ENCODE measurements at places on chromosomes 1 and 21.

GRCh38 chr1:30368651-30369240, 354.6 kb downstream of the MATN1 start:
- no peak for DNase-seq

DNA sequence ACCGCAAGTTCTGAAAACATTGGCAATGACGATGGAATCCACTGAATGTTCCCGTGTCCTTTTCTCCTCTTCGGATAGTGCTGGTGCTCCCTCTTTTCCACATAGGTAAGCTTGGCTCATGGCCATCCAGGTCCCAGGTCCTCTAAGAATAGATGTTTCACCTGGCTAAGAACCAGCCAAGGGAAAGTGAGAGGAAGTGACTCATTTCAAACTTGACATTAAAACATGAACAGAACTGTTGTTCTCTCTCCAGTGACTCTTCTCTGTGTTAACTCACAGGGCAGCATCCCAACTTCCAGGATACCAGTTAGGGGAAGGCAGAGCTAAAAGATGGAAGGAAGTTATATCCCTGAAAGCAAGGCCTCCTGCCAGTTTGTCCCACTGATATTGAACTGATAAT, 493.8 kb upstream of the CHRM3 start:
- DNase-seq = no peak

DNA sequence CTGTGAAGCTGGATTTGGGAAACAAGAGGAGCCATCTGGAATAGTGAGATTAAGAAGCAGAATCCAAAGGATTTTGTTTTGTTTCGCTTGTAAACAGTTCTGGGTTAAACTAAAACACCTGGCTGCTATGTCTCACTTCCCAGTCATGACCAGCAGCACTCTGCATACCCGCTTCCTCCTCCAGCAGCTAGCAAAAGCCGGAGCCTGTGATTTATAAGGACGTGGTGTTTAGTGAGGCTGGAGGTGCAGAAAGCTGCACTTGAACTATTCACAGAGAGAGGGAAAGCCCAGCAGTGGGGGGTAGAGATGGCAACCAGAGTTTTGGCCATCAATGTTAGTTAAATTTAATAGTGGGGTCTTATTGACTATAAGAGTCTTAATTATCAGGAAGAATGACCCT, 240.2 kb downstream of the AJAP1 start:
- DNase-seq = no peak

DNA sequence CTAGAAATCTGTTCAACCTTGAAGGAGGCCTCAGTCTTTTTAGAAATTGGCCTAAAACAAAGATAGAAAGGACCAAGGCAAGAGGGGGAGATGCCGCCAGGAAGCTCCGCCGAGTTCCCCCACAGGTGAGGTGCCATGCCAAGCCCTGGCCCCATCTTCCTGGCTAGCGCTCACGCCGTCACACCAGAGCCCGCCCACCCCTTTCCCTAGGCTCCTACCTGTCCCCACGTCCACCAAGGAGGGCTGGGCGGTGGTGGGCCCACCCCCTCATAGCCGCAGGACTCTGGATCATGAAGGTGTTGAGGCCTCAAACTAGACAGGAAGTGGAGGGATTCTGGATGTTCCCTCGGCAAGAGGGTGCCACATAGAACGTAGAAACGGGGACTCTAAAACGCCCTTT, 15.5 kb upstream of the CCDC27 start:
- no peak for DNase-seq

DNA sequence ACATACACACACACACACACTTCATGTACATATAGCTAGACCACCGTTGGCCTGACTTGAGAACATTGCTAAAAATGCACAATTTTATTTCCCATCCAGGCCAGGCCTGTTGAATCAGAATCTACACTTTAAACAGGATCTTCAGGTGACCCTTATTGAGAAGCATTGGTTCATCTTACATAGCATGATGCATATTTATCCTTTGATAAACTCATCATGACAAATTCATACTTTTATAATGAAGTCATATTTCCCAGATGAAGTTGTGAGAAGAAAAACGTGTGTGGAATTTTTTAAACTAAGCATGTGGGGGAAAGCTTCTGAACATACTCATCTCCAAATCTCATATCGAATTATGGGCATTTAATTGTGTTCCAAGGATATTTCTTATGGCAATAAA, 877.7 kb downstream of the MRPL39 start:
- DNase-seq = no peak

DNA sequence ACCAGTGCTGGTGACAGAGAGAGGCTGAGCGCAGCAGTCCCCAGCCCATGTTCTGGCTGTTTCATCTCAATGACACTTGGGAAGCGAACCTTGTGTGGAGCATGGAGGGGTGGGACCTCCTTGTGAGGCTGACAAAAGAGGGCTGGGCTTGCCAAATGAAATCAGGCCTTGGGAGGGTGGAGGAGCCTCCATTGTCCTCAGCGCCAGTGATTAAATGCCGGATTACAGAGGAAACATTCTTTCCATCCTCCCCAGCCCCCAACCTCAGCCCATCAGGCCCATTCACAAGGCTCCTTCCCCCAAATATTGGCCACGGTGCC, 63.3 kb upstream of the PAXBP1 start:
- DNase-seq = no peak

DNA sequence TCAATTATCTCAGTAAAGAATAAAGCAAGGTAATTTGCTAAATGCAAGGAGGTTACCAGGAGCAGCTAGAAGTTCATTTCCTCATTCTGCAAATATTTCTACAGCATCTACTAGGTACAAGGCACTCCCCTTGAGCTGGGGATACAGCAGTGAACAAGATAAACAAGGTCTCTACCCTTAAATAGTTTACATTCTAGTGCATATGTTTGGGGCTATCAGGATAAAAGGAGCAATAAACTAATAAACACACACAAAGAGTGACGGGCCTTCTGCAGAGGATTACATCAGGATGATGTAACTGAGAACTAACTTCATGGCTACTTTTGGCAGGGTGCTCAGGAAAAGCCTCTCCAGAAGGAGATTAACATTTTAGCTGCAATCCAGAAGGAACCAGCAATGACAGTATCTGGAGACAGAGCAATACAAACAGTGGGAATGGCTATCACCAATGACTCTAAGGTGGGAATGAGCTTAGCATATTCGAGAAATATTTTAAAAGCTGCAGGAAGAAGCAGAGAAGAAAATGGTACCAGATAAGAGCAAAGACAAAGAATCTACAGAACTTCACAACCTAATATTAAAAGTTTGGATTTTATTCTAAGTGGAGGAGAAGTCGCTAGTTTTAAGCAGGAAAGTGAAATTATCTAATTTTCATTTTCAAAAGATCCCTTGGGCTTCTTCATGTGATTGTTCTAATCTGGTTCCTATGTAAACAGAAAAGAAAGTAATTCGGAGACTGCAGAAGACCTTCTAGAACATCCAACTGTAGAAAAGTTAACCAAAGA, 25.8 kb downstream of the TP53BP2 start:
- DNase-seq = no peak

DNA sequence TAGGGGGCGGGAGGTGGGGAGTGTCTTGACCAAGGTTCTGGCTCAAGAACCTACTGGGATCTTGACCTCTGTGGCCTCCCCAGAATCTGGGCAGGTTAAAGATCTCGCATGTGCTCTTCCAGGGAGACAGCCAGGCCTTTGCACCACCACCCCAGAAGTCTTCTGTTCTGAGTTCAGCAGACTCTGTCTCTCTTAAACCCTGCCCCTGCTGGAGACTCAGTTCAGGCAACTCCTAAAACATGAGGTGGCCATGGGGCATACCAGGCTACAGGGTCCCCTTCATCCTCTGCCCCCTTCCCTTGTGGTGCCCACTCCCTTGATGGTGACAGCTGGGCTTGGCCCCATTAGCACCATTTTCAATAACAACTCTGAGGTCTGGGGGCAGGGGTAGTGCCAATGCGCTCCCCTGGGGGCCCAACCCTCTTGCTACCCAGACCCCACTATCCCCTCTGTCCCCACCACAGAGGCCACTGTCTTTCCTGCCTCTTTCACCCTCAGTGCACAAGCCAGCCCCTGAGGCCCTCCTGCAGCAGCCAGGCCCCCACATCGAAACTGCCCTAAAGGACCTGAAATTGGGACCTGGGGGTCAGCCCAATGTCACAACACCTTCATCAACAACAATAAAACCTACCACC, 132.7 kb upstream of the RUNX3 start:
- no peak for DNase-seq

- DNase-seq = no peak
These were observed 28.7 kb downstream of the RPS27 start for GRCh38 chr1:154019269-154019668.

GRCh38 chr1:231949277-231950091, 322.9 kb downstream of the DISC1 start:
- no peak for DNase-seq

- DNase-seq = no peak
These were observed 48.1 kb downstream of the PTPRU start for GRCh38 chr1:29284286-29284960.

GRCh38 chr1:112981426-112981825, 25.4 kb upstream of the SLC16A1 start:
- DNase-seq = no peak

- DNase-seq = no peak
These were observed 42.9 kb downstream of the SLX9 start for GRCh38 chr21:44982558-44983250.

- DNase-seq = no peak
These were observed 77.7 kb downstream of the ZBTB18 start for GRCh38 chr1:244128591-244129383.

- DNase-seq = no peak
These were observed 110.1 kb upstream of the ATP1A1 start for GRCh38 chr1:116262995-116263385.

- DNase-seq = no peak
These were observed 22.4 kb downstream of the CHI3L2 start for GRCh38 chr1:111249960-111250359.

DNA sequence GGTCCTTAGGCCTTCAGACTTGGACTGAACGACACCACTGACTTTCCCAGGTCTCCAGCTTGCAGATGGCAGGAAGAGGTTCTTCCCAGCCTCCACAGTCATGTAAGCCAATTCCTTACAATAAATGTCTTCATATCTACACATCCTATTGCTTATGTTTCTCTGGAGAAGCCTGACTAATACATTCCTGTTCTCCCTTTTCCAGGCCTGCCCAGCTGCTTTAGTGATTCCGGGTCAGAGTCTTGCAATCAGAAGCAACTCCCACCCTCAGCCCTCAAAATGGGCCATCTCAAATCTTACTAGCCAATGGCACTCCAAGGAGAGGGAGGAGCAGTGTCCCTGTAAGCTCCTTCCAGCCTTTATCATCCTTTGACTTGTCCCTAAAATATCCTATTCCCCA, 16.4 kb upstream of the CPT2 start:
- DNase-seq = no peak

DNA sequence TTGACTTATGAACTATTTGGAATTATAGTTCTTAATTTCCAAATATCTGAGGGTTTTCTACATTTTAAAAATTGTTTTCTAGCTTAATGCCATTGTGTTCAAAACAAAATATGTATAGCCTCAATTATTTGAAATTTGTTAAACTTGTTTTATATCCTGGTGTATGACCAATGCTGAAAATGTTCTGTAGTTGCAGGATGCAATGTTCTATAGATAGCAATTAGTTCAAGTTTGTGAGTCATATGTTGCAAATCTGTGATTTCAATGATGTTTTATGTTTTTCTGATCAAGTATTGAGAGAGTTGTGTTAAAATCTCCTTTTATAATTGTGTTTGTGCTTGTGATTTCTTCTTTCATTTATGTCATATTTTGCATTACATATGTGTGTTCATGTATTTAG, 517.5 kb downstream of the ADGRL2 start:
- no peak for DNase-seq

GRCh38 chr1:15423355-15424077, 13.8 kb downstream of the EFHD2 start:
- no peak for DNase-seq

DNA sequence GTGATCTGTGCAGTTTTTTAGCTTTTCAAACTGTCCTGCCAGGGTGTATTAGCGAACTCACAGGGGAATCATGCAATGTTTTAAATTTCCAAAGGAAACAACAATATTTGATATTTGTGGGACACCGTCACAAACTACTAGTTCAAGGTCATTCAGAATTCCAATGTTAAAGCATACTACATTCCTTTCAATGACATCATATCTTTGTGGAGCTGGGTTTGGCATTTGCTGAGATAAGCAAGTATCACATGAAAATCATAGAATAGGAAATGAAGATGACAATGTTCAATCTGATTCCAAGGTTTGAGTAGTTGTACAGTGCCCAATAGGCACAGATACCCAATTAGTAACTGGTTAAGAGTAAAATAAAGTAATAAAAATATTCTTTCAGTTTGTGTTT, 35.6 kb downstream of the NUF2 start:
- DNase-seq = no peak

DNA sequence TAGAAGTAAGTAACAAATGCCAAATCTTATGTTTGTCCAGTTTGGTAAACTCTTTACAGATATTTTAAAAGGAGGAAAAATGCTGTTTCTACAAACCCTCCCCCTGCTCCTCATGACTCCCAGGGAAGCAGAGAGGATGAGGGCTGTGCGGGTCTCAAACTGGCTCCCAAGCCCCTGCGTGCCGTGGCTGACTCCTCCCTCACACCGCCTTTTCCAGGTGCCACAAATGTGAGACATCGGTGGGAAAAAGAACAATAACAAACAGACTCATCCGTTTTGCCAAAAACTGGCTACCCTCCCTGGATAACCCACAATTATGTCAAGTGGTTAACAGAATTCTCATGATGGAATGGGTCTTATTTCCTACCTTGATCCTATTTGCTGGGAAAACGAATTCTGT, 594.6 kb downstream of the PTPRU start:
- no peak for DNase-seq

DNA sequence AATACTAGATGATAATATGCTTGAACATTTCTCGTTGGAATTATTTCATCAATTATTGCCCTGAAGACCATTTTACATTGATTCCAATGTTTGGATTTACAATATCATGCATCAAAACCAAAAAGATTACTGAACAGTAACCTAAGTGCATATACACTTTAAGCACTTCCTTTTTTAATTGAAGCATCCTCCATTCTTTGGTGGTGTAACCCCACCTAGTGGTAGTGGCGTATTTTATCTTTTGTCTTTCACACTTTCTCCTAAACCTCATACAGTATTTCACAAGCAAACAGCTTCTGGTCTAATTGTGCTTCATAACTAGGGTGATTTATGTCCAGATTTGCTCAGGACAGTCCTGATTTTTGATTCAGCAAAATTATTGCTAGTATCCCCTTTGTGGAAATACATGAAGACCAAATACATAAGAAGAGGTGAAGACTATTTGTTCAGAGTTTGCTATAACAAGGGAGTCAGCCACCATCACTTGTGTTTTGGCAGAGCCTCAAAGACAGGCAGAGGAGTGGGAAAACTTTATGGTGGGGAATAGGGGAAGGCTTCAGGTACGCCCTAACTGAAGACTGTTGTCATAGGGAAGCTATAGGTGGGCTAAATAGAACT, 3.4 kb upstream of the NVL start:
- DNase-seq = peak; percentile 71

DNA sequence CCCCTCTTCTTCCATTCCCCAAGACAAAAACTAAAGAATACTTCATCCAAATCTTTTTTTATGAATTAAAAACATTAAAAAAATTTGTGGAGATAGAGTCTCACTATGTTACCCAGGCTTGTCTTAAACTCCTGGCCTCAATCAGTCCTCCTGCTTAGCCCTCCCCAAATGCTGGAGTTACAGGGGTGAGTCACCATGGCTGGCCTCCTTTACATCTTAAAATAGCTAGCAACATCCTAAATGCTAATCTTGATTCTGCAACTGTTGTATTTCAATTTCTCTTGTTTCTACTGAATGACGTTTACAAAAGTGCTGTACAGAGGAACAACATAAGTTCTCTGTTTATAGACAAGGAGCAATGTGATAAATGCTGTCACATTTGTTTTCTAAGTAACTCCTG, 483.5 kb downstream of the ADGRL2 start:
- no peak for DNase-seq

GRCh38 chr1:96370757-96371156, 350.8 kb upstream of the PTBP2 start:
- no peak for DNase-seq

GRCh38 chr1:186900539-186901237, 71.9 kb downstream of the PLA2G4A start:
- no peak for DNase-seq
